ENCODE measurements at places on chromosomes 1 and 21. TPM values are rescaled to one million over a fixed set of nuclear protein-coding genes. Genes with fewer than 3 reads are reported as not detected.
A peak's percentile ranks its signal among the peaks of the same experiment; 100 is the strongest.

GRCh38 chr1:17314491-17314971 is 6.5 kb downstream of the PADI4 start:
- no peak for DNase-seq
- no peaks in the 10 kb centered on the region for H3K36me3 ChIP-seq
- peaks cover 3% of the 10 kb centered on the region for H3K4me1 ChIP-seq
- no peak overlapping the region for H3K4me3 ChIP-seq

GRCh38 chr1:35726450-35727433 is 8.1 kb upstream of the C1orf216 start:
- no peak overlapping the region for H3K4me3 ChIP-seq
- no peak overlapping the region for H3K27ac ChIP-seq
- H3K36me3 ChIP-seq: no peaks in the 10 kb centered on the region
- H3K4me1 ChIP-seq: peaks cover 15% of the 10 kb centered on the region
- no peaks in the 10 kb centered on the region for H3K27me3 ChIP-seq
- DNase-seq: no peak

GRCh38 chr1:179881642-179882252 is 338 bp upstream of the TOR1AIP1 start:
- H3K4me3 ChIP-seq: peak overlapping the region; percentile 91
- no peak for DNase-seq
- peaks cover 36% of the 10 kb centered on the region for H3K4me1 ChIP-seq

GRCh38 chr21:46666941-46667740 is 31.7 kb downstream of the PRMT2 start:
- DNase-seq: no peak
- H3K27me3 ChIP-seq: peaks cover 7% of the 10 kb centered on the region
- H3K27ac ChIP-seq: peak overlapping the region; percentile 71
- peaks cover 3% of the 10 kb centered on the region for H3K4me1 ChIP-seq
- peak overlapping the region; percentile 83 for H3K4me3 ChIP-seq
- H3K36me3 ChIP-seq: peaks cover 8% of the 10 kb centered on the region

DNA sequence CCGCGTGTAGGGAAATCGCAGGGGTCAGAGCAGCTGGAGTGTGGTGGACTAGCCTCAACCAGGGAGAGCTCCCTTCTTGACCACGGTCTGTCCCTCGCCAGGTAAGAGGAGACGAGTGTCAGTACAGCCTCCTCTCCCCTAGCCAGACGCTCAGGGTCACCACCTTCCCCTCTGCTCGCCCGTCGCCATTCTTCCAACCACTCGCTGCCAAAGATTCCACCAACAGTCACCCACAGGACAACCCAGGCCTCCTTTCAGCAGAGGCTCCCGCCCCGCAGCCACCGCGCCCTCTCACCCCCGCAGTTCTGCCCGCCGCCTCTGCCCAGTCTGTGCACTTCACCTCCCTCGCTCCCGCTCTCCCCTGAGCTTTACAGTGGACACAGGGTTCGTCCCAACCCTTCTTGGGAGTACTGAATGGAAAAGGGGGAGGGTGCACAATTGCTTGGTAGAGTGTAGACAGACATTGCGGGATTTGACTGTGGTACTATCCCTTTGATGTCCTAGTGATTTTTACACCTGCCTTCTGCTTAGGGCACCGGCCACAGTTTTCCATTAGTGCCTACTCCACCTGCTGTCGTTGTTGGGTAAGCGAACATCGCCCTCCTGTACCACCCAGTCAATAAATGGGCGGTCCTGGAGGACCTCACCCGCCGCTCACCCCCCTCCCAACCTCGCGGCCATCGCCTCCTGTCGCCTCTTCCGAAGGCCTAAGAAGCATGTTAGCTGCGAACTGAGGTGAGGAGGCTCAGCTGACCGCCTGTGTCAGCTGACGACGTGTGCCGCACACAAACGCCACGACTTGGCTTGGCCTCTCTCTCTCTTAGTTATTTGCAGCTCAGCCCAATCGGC is 9.2 kb upstream of the NBPF11 start:
- no peak overlapping the region for H3K4me3 ChIP-seq
- H3K27me3 ChIP-seq: no peaks in the 10 kb centered on the region
- H3K4me1 ChIP-seq: peaks cover 11% of the 10 kb centered on the region
- peaks cover 3% of the 10 kb centered on the region for H3K36me3 ChIP-seq
- DNase-seq: no peak

DNA sequence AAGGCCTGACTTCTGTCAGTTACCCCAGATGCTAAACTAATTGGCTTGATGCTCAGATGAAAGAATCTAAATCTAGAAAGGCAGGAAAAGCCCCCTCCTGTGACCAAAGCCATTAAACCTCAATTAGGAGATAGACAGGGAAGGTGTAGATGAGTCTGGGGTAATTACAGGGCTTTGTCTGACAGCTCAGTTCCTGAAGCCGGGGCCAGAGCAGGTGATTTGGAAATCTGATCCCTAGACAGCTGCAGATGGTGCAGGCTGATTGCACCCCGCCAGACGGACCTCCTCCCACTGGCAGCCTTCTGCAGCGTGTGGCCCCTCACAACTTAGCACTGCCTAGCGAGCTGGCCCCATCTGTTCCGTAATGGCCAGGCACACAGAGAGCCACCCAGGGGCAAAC is 395.1 kb downstream of the HLX start:
- no peaks in the 10 kb centered on the region for H3K36me3 ChIP-seq
- H3K27ac ChIP-seq: no peak overlapping the region
- H3K4me3 ChIP-seq: no peak overlapping the region
- no peak for DNase-seq
- H3K4me1 ChIP-seq: no peaks in the 10 kb centered on the region

GRCh38 chr21:31397939-31398338 is 53.9 kb upstream of the TIAM1 start:
- no peaks in the 10 kb centered on the region for H3K36me3 ChIP-seq
- H3K4me1 ChIP-seq: peaks cover 41% of the 10 kb centered on the region
- H3K4me3 ChIP-seq: no peak overlapping the region

DNA sequence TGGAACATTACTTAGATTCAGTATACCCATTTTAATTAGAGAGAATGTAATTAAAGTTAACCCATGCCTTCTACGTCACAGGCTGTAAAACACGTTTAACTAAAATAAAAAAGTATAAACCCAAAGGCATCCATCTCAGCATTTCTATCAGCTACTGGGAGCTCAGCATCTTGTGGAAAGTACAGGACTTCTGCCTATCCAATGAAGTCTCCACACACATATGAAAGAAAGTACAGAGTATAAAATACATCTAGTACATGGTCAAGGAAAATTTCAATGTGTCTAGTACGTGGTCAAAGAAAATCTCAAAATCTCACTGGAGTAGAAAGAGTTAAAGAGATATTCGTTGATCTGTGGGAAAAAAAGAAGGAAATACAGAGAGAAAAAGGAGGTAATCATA is 141.4 kb upstream of the ZNHIT6 start:
- DNase-seq: no peak
- H3K27me3 ChIP-seq: peaks cover 3% of the 10 kb centered on the region

DNA sequence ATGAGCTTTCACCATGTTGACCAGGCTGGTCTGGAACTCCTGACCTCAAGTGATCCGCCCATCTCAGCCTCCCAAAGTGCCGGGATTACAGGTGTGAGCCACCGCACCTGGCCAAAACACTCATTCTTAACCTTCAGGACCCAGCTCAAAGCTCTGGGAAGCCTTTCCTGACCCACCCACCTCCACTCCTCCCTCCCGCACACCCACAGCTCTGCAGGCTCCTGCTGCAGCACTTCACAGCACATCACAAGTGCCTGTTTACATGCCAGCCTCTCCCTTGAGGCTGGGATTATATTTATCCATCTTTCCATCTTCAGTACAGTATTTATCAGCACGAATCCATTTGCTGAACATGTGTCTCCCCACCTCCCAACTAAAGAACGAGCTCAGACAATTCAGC is 14.9 kb downstream of the SLC9A1 start:
- H3K27me3 ChIP-seq: no peaks in the 10 kb centered on the region
- no peak overlapping the region for H3K4me3 ChIP-seq
- H3K27ac ChIP-seq: no peak overlapping the region
- peaks cover 67% of the 10 kb centered on the region for H3K4me1 ChIP-seq
- H3K36me3 ChIP-seq: no peaks in the 10 kb centered on the region
- no peak for DNase-seq

Gene GSTM5
- 0.29 TPM for total RNA-seq

Gene CD1E
- not detected for total RNA-seq

Gene SETDB1
- total RNA-seq: 101 TPM

Gene MROH7
- total RNA-seq: 4.3 TPM
